NCI-H2107 (cell line): ENCODE measurements at places on chromosomes 2 and 18.

DNA sequence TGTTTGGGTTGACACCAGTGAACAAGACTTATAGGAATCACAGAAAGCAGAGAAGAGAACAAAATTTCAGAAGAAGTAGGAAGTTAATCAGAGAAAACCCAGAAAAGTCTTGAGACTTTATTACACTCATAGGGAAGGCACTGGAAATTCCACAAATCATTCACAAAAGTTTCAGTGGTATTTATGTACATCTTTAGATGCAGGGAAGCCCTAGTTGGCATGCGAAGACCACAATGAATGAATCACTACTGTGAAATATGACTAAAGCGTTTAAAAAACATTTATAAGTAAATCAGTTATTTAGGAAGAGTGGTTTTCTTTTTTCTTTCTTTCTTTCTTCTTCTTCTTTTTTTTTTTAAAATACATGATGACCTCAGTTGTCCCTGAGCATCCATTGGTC lies 105.1 kb downstream of the NUP35 start:
- no peak for DNase-seq

- no peak for DNase-seq
Measured at GRCh38 chr2:106664669-106665068, 177.5 kb downstream of the CD8B2 start.

DNA sequence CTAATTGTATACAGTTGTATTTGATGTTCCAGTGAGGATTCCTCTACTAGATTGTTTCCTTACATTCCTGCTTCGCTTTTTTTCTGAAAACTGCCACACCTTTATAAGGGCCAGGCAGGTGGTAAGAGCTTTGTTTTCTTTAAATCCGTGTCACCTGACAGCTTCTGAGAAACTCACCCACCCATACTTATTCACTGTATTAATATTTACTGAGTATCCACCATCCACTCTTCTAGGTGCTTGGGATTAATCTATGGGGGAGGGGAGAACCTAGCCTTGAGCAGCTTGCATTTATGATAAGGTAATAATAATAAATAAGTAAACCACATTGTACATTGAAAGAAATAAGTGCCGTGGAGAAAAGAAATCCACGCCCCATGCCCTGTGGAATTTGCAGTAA lies 174.7 kb upstream of the AGAP1 start:
- no peak for DNase-seq

DNA sequence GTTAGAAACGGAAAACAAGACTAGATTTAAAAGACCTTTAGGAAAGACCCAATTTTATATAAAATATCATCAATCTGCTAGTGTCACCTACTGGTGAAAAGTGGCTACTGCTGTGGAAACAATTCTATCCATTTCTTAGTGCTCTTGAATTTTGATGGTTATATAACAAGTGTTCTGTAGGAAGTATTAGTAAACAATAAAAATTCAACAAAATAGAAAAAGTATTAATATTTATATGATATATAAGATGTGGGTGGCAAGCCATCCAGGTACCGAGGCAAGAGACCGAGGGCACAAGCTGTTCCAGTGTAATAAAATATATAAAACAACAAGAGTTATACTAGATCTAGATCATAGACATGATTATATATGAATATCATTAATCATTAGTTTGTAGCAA lies 6.2 kb upstream of the TMEM87B start:
- no peak for DNase-seq

- no peak for DNase-seq
Measured at GRCh38 chr2:39275016-39275415, 31.2 kb upstream of the CDKL4 start.

DNA sequence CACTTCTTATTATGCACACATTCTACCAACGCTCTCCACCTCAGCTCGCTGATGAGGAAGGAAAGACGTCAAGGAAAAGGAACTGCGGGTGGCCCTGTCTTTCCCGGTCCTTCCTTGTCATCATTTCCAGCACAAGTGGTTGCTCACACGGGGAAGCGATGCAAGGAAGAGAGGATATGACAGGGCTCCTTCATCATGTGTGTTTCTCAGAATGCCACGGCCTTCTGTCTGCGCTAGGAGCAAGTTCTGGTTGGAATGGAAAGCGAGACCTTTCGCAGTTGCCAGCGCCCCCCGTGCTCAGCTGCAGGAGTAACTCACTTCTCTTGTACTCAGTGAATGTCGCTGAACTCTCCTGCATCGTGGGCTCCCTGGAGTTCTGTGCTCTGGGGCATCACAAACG lies 191.8 kb upstream of the GLI2 start:
- no peak for DNase-seq

- DNase-seq: no peak
Measured at GRCh38 chr2:23525137-23525765, 140.3 kb downstream of the KLHL29 start.

DNA sequence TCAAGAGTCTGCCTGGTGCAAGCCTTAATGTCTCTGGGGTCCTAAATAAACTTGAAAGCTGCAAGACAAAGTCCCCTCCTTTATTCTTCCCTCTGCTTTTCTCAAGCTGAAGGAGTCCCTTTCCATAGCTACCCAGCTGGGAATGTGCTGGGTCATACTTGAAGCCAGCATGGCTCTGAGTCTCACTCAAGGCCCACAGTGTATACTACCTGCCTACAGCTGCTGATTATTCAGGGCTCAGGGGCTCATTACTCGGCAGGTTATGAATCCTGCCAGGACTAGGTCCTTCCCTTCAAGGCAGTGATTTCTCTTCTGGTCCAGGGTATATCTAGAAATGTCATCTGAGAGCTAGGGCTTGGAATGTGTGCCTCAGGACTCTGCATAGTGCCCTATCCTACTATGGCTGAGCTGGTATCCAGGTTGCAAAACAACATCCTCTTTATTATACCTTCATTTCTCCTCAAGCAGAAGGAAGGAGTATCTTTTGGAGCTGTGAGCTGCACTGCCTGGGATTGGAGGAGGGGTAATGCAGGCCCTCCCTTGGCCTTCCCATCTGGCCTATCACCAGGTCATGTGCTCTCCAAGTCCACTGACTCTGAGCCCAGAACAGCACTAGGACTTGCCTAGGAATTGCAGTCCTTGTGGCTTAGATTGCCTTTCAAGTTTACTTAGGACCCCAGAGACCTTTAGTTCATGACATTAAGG lies 22.3 kb downstream of the IL1RN start:
- DNase-seq: no peak
